ENCODE measurements at places on chromosomes 5 and 9. TPM values are rescaled to one million over a fixed set of nuclear protein-coding genes. Genes with fewer than 3 reads are reported as not detected.

The IL13 gene
- not detected for total RNA-seq

The TMC1 gene
- not detected for total RNA-seq

The EPB41L4B gene
- total RNA-seq: 4.1 TPM

DNA sequence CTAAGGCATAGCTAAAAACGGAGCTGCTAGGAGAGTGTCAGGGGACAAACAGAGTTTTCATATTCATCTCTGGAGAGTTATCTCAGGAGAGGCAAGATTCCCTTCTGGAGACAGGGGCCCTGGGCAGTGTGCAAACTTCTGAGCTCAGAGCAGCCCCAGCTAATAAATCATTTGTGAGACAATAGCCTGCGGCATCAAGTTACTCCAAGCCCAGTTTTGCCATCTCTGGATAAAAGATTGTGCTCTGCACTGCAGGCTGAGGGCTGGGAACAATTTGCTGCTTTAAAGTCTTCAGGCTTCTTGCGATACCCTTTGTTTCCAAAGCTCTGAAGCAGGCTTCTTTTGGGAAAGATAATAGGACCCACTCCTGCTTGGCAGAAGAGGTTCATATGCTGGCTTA lies 164.3 kb upstream of the BRINP1 start:
- H3K36me3 ChIP-seq: no peaks in the 10 kb centered on the region
- DNase-seq: no peak
- H3K27me3 ChIP-seq: peaks cover 2% of the 10 kb centered on the region
- H3K4me3 ChIP-seq: no peak overlapping the region
- H3K27ac ChIP-seq: no peak overlapping the region

- no peak overlapping the region for H3K4me3 ChIP-seq
- H3K27ac ChIP-seq: no peak overlapping the region
- no peaks in the 10 kb centered on the region for H3K36me3 ChIP-seq
Measured at GRCh38 chr9:134399435-134400056, 73.3 kb downstream of the RXRA start.

DNA sequence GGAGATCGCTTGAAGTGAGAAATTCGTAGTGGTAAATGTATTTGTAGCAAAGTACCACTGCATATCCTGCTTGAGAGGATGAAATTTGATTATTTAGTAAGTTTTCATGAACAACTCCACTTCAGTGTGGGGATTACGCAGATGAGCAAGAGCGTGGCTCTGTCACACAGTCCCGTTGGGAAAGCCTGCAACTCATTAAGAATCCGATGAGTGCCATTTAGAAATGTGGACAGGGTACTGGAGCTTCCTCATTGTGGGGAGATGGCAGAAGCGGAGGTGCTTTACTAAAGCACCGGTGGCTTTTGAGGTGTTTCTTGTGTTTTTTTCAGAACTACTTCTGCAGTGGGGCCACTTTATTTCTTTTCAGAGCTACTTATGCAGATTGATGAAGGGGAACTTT lies 1.4 kb downstream of the TJP2 start:
- H3K27ac ChIP-seq: peak overlapping the region; percentile 95
- H3K4me1 ChIP-seq: peaks cover 57% of the 10 kb centered on the region
- no peak for DNase-seq
- peak overlapping the region; percentile 85 for H3K4me3 ChIP-seq

DNA sequence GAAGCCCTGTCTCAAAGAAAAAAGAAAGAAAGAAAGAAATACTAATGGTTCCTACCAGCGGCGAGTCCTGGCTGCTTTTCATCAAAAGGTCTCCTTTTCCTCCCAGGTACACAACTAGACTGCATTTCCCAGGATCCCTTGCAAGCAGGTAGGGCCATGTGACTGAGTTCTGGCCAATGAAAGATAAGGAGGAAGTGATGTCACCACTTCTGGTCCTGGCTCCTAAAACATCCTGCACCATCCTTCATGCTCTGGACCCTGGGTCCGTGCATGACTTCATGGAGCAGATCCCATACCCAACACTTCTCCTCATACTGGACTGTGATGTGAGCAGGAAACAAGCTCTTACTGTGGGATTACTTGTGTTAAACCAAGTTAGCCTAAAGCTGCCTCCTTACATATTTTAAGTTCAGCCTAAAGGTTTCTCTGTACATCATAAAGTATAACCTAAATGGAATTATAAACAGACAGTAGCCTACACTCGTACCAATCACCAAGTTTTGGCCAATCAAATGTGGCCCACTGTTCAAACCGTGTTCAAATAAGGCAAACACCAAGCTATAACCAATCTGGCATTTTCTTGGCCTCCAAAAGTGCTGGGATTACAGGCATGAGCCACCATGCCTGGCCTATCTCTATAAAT lies 30.2 kb upstream of the FUBP3 start:
- DNase-seq: no peak
- no peaks in the 10 kb centered on the region for H3K4me1 ChIP-seq
- H3K4me3 ChIP-seq: no peak overlapping the region
- H3K36me3 ChIP-seq: no peaks in the 10 kb centered on the region

DNA sequence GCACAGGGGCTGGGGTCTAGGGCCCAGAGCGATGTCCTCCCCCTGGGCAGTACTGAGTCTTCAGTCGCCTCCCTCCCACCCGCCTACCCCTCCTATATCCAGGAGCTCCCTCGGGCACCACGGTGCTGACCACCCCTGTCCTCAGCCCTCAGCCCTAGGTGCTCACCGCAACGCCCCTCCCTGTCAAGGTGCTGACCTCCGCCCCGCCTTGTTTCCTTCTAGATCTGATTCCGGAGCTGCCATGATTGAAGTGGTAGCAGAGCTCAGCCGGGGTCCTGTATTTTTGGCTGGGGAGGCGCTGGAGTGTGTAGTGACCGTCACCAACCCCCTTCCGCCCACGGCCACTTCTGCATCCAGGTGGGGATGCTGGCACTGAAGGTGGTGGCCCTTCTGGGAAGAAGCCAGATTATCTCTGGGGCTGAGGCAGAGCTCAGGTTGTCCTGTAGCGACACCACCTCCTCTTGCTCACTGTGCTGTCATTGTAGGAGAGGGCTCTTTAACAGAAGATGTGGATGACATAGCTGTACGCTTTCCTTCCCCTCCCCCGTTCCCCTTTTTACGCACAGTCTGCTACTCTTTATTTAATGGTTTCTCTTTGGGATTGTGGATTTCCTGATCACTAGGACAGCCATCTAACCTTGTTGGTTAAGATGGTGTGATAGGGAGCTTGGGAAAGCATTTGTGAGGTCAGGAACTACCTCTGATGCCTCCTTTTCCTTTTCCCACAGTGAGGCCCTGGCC lies 598 bp downstream of the RGP1 start:
- H3K27me3 ChIP-seq: no peaks in the 10 kb centered on the region
- no peak for DNase-seq
- H3K36me3 ChIP-seq: peaks cover 30% of the 10 kb centered on the region
- H3K4me3 ChIP-seq: peak overlapping the region; percentile 89
- peaks cover 44% of the 10 kb centered on the region for H3K4me1 ChIP-seq
